Naive thymus-derived CD8-positive, alpha-beta T cell (primary cell): ENCODE measurements at places on chromosomes 2 and 18. TPM values are rescaled to one million over a fixed set of nuclear protein-coding genes. Genes with fewer than 3 reads are reported as not detected.

- DNase-seq: no peak
Measured at GRCh38 chr2:48569433-48569832, 39.5 kb downstream of the STON1 start.

The PTH2R gene
- total RNA-seq: 0.25 TPM

DNA sequence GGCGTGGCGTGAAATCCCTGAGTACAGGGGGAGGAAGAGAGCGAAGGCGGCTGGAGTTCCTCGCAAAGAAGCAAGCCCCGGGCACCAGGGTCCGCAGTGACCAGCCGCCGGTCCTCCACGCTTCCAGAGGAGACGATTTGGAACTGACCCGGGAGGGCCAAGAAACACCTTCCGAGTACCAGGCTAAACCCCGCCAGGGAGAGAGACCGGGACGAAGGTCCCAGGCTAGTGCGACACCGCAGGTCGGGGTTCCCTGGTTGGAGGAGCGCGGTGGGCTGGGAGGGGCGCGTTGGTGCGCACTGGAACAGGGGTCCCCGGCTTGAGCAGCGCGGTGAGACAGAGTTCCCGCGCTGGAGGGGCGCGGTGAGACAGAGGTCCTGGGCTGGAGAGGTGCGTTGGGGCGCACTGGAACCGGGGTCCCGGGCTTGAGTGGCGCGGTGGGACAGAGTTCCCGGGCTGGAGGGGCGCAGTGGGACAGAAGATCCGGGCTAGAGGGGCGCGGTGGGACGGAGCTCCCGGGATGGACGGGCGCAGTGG is 901 bp downstream of the WDFY1 start:
- DNase-seq: peak; percentile 31

DNA sequence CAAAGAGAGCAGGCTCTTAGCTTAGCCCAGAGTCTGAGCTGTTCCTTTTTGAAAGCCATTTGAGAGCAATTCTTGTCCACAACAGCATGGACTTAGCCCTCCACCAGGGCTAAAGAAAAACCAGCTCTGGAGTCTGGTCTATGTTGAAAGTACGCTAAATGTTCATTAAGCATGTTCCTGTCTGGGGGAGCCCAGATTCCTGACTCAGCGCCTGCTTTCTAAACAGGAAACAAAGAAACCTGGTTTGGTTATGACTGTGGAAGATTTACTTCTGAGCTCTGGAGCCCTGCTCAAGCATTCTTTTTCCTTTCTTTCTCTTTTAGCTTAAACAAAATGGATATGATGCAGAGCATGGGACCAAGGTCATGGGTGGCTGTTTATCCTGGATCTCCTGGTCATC is 279.8 kb downstream of the RBM43 start:
- DNase-seq: no peak

DNA sequence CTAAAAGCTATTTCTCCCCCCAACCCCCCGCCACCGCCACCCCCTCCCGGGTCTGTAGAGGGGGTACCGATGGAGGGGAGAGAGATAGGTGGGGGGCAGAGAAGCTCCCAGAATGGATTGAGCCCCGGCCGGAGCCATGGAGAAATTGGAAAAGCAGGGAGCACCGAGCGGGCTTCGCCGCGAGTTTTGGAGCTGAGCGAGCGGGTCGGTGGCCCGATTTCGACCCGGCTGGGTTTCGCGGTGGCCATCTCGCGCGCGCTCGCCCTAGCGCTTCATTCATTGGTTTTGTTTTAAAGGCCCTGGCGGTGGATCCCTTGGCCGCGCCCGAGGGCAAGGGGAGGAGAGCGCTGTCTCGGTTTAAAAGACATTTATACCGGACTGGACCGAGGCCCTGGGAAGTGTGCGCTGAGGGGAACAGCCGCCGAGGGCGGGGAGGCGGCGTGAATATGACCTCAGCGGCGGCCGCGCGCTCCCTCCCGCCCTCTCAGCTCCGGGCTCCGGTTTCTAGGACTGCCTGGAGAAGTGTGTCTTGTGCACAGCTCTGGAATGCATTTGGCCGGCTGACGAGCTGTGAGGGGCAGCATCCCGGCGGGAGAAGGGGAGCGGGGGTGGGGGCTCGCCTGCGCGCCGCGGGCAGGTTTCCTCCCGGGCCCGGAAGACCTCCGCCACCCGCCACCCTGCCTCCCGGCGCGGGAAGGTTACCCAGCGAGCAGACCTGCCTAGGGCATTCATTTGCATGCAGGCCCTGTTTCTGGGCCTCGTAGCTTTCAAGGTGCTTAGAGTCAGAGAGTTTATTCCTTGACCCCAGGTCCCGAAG is 1.7 kb upstream of the SMAD7 start:
- peak; percentile 56 for DNase-seq

The ADAM17 gene
- total RNA-seq: 27.9 TPM

- DNase-seq: no peak
Measured at GRCh38 chr2:102337481-102338386, 17.9 kb upstream of the IL18R1 start.

The SUPT7L gene
- 49.7 TPM for total RNA-seq

GRCh38 chr18:74081966-74082741 is 65.5 kb downstream of the FBXO15 start:
- peak; percentile 62 for DNase-seq

DNA sequence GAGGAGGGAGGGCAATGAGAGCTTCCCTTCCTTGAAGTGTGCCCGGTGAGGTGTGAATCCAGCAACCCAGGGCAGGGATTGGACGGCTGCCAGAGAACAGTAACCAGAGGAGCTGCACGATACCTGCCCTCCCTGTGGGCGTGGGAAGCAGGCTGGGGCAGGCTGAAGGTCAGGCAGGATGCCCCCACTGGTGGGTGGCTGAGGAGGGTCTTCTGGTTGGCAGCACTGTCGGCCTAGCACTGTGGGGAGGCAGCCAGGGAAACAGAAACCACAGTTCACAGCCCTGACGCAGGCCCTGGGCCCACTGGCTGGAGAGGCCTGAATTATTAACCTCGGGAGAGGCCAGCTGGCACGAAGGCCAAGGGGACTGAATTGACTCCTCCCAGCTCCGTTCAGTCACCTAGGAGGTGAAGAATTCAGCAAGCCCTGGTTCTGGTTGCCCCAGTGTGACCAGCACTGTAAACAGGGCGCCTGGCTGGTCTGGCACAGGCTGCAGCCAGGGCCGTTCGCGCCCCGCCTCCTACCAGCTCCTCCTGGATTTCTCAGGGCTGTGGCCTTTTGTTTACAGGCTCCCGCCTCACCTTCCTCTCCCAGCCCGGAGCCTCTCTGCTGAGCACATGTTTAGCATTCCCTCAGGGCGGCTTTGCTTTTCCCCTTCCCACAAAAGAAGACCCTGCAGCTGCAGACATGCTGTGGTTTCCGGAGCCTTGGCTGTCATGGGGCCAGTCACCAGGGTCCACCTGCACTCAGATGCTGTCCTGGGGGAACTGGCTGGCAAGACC is 97.8 kb downstream of the B3GNT2 start:
- no peak for DNase-seq

- no peak for DNase-seq
Measured at GRCh38 chr2:40653829-40654228, 201.9 kb upstream of the SLC8A1 start.

DNA sequence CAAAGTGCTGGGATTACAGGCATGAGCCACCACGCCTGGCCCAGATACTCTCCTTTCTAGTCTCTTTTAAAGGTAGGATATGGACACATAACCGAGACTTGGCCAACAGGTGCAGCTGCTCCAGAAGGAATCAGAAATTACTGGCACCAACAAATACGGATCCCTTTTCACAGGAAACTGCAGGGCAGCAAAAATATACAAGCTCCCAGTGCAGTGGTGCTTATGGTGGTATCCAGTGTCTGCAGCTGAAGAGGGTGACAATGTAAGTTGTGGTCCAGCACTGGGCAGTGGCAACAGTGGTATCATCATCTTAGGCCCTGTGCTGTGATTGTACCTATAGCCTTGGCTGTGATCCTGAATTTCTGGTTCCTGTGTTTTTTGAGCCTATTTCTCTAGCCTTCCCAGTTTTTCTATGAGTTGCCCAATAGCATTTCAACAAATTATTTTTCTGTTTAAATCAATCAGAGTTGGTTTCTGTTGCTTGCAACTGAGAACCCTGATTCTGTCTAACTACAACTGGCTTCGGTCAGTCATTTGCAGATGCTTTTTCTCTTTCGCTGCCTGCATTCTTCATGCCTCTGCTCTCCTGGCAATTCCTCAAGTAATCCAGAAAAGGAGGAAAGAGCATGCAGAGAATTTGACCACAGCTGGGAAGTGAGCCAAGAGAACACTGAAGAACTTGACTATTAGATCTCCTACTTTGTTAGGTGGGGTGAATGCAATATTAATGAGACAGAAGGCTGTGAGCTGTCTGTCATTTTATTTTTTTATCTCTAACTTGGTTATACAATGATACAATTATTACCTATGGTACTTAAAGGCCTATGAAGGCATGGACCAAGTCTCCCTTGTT is 30.8 kb upstream of the EML4 start:
- DNase-seq: no peak
